Hepatocyte (in vitro differentiated cells): ENCODE measurements at places on chromosomes 7 and 10. TPM values are rescaled to one million over a fixed set of nuclear protein-coding genes. Genes with fewer than 3 reads are reported as not detected.

The TEX47 gene
- total RNA-seq, result not detected in 2 replicates

The FIGNL1 gene
- total RNA-seq, result 11.8 and 13.6 TPM in 2 replicates

The ASAH2 gene
- total RNA-seq, result 7.9 and 9.7 TPM in 2 replicates

The ACTR3C gene
- total RNA-seq, result 17.7 and 18.6 TPM in 2 replicates

The ENTPD1 gene
- 6.2 and 8.9 TPM in 2 replicates for total RNA-seq

The LRRC17 gene
- total RNA-seq, result 40.8 and 50.8 TPM in 2 replicates

The TAS2R5 gene
- 4.4 and 5.1 TPM in 2 replicates for total RNA-seq

The WEE2 gene
- 3.6 and 3.7 TPM in 2 replicates for total RNA-seq

The LGI1 gene
- total RNA-seq, result 0.60 and 2.6 TPM in 2 replicates

The ITGA8 gene
- 16.8 and 17.3 TPM in 2 replicates for total RNA-seq

The TSPAN33 gene
- 9.6 and 10.4 TPM in 2 replicates for total RNA-seq

The CLCN1 gene
- 0.04 TPM in 1 of 2 replicates, not detected in the other for total RNA-seq

The DENND2A gene
- total RNA-seq, result 5.9 and 6.7 TPM in 2 replicates

The OR2A42 gene
- total RNA-seq, result 0.10 TPM in 1 of 2 replicates, not detected in the other

The TMEM236 gene
- total RNA-seq, result 0.80 and 1.4 TPM in 2 replicates

The ZPBP gene
- total RNA-seq, result not detected in 2 replicates

The GNG11 gene
- 10.0 and 11.2 TPM in 2 replicates for total RNA-seq

The FANK1 gene
- total RNA-seq, result 0.88 and 6.0 TPM in 2 replicates

The CYP2C19 gene
- 44.6 and 46.4 TPM in 2 replicates for total RNA-seq

The ZNF37A gene
- total RNA-seq, result 4.3 and 6.0 TPM in 2 replicates

The CYP2C8 gene
- total RNA-seq, result 3.7 and 4.1 TPM in 2 replicates

The WDR91 gene
- total RNA-seq, result 7.3 and 8.0 TPM in 2 replicates

The PDE6C gene
- total RNA-seq, result 0.07 and 0.08 TPM in 2 replicates

GRCh38 chr7:80014511-80014910 is 120.1 kb upstream of the GNAI1 start:
- peak; percentile 10 for DNase-seq

DNA sequence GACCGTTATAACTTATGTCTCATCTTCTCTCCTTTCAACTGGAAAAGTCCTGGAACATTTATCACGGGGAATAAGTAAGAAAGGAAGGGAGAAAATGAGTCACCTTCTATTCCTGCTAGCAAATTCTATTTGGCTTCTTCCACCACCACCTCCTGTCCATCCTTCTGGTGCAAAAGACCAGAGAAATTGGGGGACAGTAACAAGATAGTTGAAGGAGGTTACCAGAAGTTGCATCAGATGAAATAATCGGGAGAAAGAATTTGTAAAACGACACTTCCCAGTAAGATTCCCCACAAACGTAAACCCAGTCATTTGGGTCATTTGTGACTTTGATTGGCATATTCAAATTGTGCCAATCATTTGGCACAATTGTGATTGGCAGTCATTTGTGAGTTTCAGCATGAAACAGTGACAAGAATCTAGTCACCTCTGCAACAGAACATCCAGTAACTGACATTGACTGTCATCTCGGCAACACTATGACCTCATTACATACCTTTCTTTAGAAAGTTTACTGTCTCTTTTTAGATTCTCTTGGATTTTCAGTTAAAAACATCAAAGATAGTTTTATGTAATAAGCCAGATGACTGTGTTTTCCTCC is 51.3 kb upstream of the PIK3CG start:
- no peak for DNase-seq

GRCh38 chr10:90451283-90451682 is 406.6 kb downstream of the HTR7 start:
- DNase-seq, result no peak

GRCh38 chr7:118151671-118152070 is 32.3 kb upstream of the LSM8 start:
- DNase-seq, result no peak

DNA sequence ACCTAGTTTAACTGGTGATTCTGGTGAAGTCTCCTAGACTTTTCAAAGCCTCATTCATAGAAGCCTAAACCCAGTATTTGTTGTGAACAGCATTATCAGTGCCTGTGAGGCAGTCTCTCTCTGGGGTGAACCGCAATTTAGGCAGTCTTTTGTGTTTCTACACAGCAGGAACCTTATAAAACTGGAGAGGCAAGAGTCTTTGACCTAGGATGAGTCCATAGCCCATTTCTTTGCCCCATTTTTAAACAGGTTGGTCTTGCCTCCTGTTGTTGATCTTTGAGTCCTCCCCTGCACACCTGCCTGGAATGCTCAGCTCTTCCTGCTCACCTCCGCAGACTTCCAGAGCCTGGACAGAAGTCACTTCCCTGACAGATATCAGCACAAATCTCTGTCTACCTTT is 51.2 kb upstream of the NRP1 start:
- DNase-seq, result no peak

GRCh38 chr7:73615886-73616285 is 8.4 kb downstream of the MLXIPL start:
- DNase-seq, result no peak

DNA sequence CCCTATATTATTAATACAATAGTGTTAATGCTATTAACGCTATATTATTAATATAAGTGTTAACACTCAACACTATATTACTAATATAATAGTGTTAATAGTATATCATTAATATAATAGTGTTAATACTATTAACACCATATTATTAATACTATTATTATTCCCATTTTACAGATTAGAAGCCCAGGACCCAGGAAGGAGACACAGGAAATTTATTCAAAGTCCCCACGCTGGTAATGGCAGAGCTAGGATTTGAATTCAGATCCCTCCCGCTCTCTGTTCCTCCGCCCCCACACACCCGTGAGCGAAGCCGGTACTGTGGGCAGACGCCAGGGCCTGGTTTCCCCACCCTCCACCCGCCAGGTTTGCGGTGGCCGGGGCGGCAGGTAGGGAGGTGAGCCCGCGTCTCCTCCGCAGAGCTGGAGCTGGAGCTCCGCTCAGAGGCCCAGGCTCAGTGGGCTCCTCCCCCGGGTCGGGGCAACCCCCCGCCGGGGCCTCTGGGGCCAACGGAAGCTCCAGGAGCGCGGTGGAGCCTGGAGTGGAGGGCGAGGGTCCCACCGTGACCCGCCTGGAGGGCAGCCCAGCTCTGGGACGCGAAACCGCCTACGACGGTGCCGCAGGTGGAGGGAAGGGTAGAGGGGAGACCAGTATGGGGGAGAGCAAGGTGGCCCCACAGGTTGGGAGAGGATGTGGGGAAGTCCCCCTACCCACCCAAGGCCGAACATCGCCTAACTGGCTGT is at the start of gene TMEM225B:
Gene TMEM225B (plus strand): TSS at position 506 of the 740 bp plus-strand sequence. CDS start 6,122 bp downstream, outside the sequence.
- DNase-seq, result no peak

DNA sequence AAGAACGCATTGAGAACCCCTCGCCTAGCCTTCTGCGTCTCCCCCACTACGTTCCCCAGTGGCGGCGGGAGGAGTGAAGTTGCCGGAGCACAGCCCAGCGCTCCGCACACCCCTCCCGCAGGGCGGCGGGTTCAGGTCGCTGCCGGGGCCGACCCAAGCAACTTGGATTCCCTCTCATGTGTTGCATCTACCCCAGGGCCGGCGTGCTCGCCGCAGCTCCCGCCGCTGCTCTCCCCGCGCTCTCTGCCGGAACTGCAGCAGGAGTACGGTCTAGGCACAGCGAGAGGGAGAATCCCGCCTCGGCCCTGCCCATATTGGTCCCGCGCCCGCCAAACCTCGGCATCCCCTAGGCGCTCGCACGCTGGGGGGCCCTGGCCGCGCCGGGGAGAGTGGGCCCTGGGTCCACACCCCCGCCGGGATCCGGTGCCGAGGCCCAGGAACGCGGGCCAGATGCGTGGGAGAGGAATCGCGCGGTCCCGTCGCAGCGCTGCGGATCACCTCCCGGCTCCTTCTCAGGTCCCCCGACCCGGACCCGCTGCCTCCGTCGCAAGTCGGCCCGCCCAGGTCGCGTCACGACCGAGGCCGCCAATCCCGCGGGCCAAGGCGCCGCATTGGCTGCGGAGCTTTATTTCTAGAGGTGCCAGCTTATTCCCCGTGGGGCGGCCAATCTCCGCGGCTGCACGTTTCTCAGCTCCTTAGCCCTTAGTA is 648 bp upstream of the TMEM243 start:
- DNase-seq, result peak; percentile 87

GRCh38 chr7:107560898-107561516 is 2.7 kb downstream of the COG5 start:
- DNase-seq, result no peak

DNA sequence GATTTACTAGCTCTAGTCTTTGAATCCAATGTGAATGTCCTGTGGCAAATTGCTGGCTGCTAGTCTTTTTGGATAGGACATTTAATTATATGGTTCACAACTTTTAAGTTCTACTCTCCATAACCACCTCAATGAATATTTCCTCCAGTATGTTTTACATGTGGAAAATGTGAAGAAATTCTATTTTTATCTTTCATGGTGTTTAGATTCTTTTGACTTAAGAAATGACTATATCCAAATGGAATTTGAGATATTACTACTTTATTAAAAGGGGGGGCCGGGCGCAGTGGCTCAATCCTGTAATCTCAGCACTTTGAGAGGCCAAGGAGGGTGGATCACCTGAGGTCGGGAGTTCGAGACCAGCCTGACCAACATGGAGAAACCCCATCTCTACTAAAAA is 202.0 kb downstream of the ARL4A start:
- no peak for DNase-seq

- no peak for DNase-seq
Observed at GRCh38 chr7:33921216-33921938, 16.0 kb downstream of the BMPER start.

- DNase-seq, result no peak
Observed at GRCh38 chr10:98967601-98968000, 268.1 kb downstream of the HPSE2 start.

DNA sequence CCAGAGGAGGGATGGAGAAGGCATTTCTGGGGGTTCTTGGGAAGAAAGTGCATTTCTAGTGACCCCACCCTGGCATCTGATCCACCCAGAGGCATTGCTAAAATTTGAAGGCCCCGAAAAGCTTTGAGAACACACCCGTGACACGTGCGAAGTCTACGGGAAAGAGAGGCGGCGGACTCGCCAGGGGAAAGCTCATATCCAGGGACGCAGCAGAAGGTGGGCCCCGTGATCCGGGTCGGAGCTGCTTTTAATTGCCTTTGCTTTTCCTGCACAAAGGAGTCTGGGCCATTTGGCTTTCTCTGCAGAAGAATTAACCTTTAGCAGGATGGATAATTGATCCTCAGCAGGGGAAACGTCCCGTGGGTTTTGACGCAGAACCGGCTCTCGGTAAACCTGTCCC is 50.3 kb downstream of the CARD11 start:
- no peak for DNase-seq

DNA sequence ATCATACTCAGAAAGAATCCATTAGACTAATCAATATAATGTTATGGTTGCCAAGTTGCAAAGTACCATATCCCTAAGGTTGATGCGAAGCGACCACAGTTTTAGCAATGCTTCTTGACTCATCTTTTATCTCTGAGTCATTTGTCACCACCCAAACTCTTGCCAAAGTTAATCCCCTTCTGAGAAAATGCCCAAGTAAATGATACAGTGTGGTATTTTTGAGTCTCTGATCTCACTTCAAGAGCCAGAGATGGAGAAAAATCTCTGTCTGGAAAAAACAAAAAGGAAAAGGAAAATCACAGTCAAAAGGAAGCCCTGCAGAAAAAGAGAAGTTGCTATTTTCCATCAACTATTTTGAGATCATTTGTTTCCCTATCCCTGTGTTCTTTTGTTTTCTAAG is 26.7 kb upstream of the OTUD1 start:
- DNase-seq, result no peak

GRCh38 chr10:4653160-4653559 is 172.8 kb upstream of the AKR1E2 start:
- DNase-seq, result no peak

GRCh38 chr7:106018566-106019469 is 55.8 kb downstream of the CDHR3 start:
- DNase-seq, result no peak

- no peak for DNase-seq
Observed at GRCh38 chr7:139452958-139453672, 30.4 kb downstream of the KLRG2 start.

GRCh38 chr10:15482156-15482555 is 111.1 kb upstream of the FAM171A1 start:
- no peak for DNase-seq

DNA sequence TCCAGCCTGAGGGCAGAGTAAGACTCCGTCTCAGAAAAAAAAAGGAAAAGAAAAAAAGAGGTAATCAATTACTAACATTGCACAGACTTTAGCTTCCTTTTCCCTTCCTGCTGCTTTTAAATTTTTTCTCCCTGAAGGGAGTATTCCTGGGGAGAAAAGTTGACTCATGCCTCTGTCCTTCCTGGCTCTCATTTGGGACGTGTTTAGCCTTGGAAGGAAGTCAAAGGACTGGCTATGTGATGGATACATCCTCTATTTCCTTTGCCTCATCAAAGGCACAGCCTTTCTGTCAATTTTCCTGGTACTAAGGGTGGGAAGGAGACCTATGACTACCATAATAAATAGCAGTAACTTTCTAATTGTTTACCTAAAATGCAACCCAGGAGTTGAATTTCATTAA is 77.6 kb downstream of the ITGA8 start:
- no peak for DNase-seq

DNA sequence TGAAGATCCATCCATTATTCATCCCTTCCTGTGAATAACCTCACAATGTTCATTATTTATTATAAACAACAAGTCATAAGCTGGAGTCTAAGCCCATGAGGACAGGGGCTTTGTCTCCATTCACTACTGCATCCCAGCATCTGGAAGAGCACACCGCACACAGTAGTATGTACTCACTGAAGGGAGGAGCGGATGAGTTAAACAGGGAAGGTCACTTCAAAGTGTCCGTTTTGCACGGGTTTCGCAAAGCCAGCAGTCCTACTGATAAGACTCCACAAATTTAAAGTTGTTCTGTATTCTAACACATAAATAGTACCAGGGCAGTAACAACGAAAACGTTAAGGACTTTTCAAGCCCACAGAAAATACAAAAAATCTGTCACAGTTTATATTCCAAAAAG is 167.9 kb downstream of the PARD3 start:
- DNase-seq, result no peak

GRCh38 chr7:39428221-39428620 is 138.0 kb upstream of the YAE1 start:
- no peak for DNase-seq

GRCh38 chr10:62577666-62578291 is 203.6 kb downstream of the ZNF365 start:
- no peak for DNase-seq

DNA sequence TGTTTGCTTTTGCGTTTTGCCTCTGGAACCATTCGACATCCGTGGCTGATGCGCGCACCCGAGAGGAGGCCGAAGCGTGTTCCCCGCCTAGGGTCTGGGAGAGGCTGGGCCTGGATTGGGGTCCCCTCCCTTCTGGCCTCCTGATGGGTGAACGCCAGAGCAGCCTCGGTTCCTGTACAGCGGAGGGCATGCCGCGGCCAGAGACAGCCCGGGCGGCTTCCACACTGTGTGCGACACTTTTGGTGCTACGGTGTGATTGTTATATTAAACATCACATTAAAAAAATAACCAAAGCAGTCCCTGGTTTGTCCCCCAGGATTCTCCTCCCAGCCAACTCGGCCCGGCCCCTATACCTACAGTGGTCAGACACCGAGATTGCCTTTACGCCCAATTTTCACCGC is 3.7 kb upstream of the HOXA7 start:
- peak; percentile 18 for DNase-seq

DNA sequence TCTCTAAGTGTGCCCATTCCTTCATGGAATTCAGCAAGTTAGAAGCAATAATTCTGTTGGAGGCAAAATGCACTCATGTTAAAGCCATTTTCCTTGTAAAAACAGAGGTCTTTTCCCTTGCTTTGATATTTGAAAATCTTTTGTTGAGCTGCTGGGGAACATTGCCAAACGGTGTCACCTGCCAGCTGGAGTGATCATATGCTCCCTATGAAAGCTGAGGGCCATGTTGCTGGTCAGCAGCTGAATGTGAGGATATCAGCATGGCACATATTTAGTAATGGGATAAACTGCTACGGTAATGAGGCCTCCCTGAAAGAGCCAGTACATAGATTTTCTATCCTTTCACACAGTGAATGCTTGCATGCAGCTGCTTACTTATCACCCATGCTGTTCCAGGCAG is 224.3 kb downstream of the THSD7A start:
- no peak for DNase-seq
